Activated CD8-positive, alpha-beta memory T cell treated with anti-CD3 and anti-CD28 coated beads, Interleukin-2, amount 50 U/mL, for 48 hours (primary cell): ENCODE measurements at places on chromosomes 6 and 20.

GRCh38 chr20:21512634-21513180 lies 1.2 kb downstream of the NKX2-2 start:
- peak; percentile 59 for DNase-seq

DNA sequence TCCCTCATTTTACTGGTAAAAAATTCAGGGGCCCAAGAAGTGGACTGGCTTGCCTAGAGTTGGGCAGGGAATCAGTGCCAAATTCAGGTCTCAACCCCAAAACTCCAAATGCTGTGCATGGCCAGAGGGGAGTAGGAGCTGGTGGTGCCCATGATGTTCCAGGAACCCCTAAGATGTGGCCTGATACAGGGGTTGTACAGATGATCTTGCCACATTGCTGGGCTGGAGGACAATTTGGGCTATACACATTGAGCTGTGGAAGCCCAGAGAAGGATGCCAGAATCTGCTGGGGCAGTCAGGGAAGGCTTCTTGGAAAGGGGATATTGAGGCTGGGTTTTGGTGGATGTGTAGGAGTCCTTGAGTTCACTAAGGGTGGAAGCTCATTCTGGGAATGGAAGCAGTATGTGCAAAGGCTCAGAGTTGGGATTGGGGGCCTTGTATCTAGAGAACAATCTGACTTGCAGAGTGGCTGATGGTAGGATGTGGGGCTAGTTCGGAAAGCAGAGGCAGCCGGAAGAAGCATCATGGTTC lies 38.0 kb upstream of the APCDD1L start:
- peak; percentile 25 for DNase-seq

GRCh38 chr6:79649016-79649415 lies 17.9 kb downstream of the SH3BGRL2 start:
- no peak for DNase-seq

DNA sequence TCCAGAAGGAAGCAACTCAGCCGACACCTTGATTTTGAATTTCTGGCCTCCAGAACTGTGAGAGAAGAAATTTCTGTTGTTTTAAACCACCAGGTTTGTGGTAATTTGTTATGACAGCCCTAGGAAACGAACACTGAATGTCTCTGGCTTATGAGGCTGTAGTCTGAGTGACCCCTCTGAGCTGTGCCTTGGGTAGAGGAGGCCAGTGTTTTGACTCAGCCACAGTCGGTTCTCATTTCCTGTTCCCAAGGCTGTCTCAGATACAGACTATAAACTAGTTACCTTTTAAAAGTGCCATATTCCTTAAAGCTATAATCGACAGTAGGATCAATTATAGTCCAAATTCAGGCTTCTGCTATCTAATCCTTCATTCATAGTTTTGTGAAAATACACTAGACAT lies 391.2 kb upstream of the MAP3K7 start:
- DNase-seq: no peak

- no peak for DNase-seq
Observed at GRCh38 chr20:30281584-30282197, 975.8 kb upstream of the DEFB115 start.

DNA sequence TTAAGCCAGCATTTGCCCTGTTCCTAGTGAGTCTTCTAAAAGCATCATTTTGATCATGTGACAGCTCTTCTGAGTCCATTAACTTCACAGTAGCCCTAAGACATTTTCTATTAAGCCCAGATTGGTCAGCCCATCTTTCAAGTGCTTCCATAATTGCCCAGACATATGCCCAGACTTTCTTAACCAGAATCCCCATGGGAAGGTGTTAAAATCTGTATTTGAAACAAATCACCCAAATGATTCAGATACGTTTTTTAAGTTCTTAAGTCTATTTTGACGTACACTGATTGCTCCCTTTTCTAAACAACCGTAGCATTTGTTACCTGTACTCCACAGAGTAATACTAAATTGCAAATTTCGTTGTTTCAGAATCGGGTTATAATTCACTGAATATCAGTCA lies 89.3 kb downstream of the BCAS1 start:
- no peak for DNase-seq

GRCh38 chr6:155177363-155177961 lies 86.4 kb upstream of the CLDN20 start:
- no peak for DNase-seq

- no peak for DNase-seq
Observed at GRCh38 chr20:50038574-50038991, 55.8 kb downstream of the SNAI1 start.

- no peak for DNase-seq
Observed at GRCh38 chr20:10763112-10763511, 89.3 kb upstream of the JAG1 start.

- DNase-seq: no peak
Observed at GRCh38 chr20:17457588-17458190, 73.5 kb downstream of the BFSP1 start.

GRCh38 chr20:36149012-36149411 lies 5.5 kb upstream of the EPB41L1 start:
- DNase-seq: no peak

GRCh38 chr6:72861935-72862432 lies 240.1 kb downstream of the KCNQ5 start:
- no peak for DNase-seq
